ENCODE measurements at places on chromosomes 2 and 18.

DNA sequence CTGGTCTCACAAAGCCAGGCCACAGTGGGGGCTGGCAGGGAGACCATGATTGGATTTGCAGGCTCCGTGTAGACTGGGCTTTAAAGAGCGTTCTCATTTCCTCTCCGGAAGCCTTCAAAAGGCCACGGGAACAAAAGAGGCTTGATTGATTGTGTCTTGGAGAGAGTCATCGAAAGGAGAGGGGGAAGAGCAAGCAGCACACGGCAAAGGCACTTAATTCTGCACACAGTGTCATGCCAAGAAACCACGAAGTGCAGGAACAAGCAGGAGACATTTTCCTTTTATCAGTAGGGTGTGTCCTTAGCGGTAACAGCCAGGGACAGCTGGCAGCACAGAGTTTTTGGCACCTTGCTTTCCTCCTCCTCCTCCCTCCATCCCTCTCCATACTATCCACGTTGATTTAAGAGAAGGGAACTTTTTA is 47.7 kb downstream of the GLI2 start:
- DNase-seq: no peak

DNA sequence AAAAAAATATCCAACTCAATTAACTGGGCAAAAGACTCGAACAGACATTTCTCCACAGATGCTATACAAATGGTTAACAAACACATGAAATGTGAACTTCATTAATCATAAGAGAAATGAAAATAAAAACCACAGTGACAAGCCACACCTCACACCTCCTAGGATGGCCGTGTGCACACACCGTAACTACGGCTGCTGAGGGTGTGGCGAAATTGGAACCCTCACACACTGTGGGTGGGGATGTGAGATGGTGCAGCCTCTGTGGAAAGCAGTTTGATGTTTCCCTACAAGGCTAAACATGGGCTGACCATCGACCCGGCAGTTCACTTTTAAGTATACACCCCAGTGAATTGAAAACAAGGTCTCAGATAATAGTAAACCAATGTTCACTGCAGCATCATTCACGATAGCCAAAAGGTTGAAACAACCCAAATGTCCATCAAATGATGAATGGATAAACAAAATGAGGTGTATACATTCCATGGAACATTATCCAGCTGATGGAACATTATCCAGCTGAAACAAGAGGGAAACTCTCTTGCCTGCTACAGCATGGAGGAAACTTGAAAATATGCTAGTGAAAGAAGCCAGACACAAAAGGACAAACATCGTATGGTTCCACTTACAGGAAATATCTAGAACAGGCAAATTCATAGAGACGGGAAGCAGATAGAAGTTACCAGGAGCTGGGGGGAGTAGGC is 32.2 kb downstream of the ZAP70 start:
- DNase-seq: no peak

DNA sequence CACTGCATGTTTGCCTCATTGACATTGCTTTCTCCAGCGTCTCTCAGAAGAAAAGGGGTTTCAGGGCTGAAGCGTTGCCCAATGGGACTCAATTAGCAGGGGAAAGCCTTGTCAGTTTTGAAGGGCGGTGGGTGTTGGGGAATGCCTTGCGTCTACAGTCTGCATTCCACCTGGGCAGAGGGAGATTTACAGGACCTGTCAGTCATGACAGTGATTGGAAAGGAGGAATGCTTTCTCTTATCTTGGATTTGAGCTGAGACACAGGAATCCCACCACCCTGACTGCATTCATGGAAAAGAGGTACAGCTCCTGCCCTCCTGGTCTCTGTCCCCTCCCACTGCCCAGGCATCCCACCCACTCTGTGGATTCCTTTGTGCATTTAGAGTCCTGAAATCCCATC is 123.9 kb downstream of the ACKR3 start:
- no peak for DNase-seq

- no peak for DNase-seq
Measured at GRCh38 chr2:207599636-207600035, 25.6 kb downstream of the METTL21A start.

- DNase-seq: no peak
Measured at GRCh38 chr2:43885132-43885632, 46.4 kb downstream of the ABCG8 start.

DNA sequence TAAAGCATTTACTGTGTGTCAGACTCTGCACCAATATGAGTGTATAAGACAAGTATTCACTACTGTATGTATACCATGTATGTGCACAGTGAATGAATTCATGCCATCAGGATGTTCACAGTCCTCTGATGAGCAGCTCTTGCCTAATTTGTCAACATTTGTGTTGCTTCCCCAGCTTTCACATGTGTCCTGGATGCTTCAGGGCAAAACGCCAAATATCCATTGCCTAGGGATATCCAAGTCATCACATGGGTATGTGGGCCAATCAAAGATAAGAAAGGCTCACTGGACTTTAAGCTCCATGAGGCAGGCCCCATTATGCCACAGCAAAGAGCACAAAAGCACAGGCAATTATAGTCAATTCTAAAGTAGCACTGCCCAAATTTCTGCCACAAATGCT is 134.2 kb upstream of the CHAC2 start:
- no peak for DNase-seq

GRCh38 chr2:70871398-70872211 is 36.0 kb upstream of the CD207 start:
- peak; percentile 67 for DNase-seq

GRCh38 chr2:224884188-224884587 is 158.1 kb downstream of the DOCK10 start:
- DNase-seq: no peak

- DNase-seq: no peak
Measured at GRCh38 chr2:105455488-105456003, 56.7 kb upstream of the FHL2 start.

GRCh38 chr2:9918275-9918674 is 33.2 kb upstream of the GRHL1 start:
- DNase-seq: no peak

GRCh38 chr2:69211048-69211447 is 176.0 kb downstream of the GFPT1 start:
- DNase-seq: no peak

DNA sequence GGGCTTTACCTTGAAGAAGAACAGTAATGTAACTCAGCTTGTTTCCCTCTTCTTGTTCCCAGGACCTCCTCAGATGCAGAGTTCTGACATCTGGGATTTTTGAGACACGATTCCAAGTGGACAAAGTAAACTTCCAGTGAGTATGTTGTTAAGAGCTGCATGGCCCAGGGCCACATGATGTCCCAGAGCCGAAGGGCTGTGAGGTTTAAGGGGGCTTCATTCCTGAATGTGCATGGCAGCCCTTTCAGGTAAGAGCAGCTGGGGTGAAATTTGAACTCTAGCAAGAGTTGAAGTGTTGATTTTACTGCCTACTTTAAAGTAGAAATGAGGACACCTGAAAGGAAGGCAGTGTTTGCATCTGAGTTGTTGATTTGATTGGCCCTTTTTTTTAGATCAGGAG is 13.3 kb downstream of the CHMP1B start:
- no peak for DNase-seq

- DNase-seq: no peak
Measured at GRCh38 chr18:8978394-8978793, 124.1 kb upstream of the NDUFV2 start.

- DNase-seq: no peak
Measured at GRCh38 chr2:166081131-166081632, 46.6 kb downstream of the SCN1A start.

- DNase-seq: no peak
Measured at GRCh38 chr18:46755315-46756024, 1.4 kb downstream of the ST8SIA5 start.

GRCh38 chr2:130258356-130258755 is 60.1 kb upstream of the TUBA3E start:
- no peak for DNase-seq

- no peak for DNase-seq
Measured at GRCh38 chr2:22691666-22692065, 693.3 kb upstream of the KLHL29 start.

- no peak for DNase-seq
Measured at GRCh38 chr2:39141334-39142271, 20.8 kb upstream of the SOS1 start.

GRCh38 chr2:11072550-11072949 is 82.7 kb upstream of the SLC66A3 start:
- no peak for DNase-seq

GRCh38 chr2:71498261-71498701 is 44.9 kb downstream of the DYSF start:
- no peak for DNase-seq
